COR-L47 (cell line): ENCODE measurements at places on chromosomes 12 and 14.

DNA sequence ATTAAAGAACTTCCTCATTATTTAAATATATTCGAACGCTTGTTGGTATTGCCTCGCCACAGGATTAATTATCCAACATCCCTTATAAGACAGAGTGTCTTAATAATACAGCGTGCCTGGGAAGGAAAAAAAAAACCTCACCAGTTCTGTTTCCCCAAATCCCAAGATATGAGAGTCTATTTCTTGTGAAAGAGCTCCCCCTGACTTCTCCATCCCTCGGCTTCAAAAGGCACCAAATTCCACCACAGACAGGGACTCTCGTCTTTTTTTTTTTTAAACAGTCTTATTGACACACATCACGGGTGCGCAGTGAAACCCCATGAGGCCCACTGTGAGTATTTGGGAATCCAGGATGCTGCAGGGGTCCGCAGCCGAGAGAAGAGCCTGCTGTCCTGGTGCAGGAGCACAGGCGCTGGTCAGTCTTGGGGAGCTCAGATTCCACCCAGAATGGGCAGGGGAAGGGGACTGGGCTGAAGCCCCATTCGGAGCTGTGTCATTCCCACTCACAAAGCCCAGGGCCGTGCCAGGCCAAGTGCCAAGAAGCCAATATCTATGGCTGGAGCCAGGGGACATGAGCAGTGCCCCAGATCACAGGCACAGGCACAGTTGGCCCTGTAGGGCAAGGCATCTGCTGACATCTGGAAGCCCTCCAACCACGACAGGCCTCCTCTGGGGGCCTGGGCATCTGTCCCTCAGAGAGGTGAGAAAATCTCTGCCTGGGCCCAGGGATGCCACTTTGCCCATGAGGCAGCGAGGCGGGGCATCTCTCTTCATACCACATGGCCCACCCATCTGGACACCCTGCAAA, 71.9 kb downstream of the BCL11B start:
- DNase-seq: no peak

DNA sequence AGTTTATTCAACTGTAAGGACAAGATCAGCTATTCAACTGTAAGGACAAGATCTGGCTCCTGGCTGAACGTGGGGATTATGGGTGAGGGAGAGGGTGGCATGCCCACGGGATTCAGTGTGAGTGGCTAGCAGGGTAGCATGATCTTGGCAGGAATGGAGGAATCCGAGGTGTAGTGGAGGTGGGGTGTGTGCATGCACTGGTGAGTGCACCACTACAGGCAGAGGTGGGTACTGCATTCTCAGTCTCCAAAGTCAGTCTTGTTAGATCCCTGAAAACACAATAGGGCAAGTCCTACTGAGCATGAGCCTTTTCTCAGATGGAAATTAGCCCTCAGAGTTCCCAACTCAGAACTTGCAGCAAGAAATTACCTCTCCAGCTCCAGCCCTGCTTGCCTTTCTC, 32.2 kb upstream of the DCD start:
- DNase-seq: no peak

- no peak for DNase-seq
Observed at GRCh38 chr12:29612912-29613311, 115.4 kb upstream of the OVCH1 start.

DNA sequence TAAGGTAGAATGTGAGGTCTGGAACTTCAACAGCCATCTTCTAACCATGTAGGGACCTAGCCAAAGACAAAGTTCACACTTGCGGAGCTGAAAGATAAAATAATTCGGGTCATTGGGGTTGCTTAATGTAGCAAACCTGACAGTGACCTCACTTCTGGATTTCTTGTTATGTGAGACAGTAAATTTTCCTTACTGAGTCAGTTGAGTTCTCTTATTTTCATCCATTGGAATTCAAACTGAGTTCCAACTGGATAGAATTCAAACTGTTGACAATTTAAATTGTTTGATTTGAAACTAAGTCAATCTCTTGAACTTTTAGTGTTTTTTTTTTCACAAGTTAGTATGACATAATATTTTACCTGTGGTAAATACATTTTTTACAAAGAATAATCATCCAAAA, 406.5 kb downstream of the ADAMTS20 start:
- DNase-seq: no peak

DNA sequence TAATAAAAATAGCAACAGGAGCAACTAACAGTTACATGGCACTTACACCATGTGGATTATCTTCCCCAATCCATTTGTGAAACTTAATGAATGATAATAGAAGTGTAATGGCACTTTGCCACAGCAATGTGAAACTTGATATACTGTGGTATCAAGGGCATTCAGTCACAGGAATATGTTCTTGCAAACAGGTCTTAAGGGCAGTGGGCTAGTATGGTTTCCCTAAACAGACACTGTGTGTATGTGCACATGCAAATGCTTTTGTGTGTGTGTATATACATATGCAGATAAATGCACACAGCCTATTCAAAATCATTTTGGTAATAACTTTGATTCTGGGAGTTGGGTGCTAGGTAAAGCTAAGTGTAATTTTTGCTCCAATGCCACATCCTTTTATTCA, 26.2 kb upstream of the ARHGAP5 start:
- DNase-seq: no peak

DNA sequence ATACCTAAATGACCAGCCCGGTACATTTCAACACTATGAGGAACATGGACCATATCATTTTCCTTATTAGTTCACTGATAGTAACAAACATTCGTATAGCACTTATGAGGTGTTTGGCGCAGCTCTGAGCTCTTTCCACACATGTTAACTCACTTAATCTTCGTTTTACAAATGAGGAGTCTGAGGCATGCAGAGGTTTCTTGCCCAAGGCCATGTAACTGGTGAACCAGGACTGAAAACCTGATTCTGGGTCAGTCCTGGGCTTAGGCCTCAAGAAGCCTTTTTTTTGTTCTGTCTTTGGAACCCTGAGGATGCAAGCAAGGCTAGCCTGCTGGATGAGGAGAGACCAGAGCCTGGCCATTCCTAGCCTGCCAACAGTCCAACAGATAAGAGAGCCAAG, 55.0 kb downstream of the C14orf132 start:
- no peak for DNase-seq

DNA sequence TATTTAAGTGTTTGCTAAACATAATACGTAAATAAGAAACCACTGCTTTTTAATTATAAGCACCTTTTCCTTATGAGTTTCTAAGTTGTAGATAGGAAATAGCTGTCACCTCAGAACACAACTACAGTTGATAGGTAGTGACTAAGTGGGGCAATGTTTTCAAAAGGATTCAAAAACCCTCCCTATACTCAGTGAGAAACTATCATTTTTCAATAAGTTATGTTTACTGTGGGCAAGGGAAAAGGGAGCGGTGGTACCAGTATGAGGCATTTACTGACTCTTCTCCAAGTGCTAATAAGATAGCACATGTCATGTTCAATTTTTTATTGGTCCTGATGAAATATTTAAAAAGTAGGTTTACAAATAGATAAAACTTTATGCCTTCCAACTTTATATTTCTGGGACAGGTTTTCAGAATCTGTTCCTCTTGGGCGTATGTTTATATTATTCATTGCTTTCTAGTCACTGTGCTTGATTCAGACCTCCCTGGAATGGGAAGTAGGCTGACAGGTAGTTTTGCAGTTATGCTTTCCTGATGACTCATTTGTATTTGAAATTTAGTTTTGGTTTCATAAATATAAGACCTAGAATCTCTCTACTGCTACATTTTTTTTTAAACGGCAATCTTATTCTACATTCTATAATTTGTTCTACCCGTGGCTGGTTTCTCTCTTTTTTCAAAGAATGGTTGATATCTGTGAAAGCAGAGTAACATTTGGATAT, 153.1 kb downstream of the TMEM117 start:
- DNase-seq: no peak

DNA sequence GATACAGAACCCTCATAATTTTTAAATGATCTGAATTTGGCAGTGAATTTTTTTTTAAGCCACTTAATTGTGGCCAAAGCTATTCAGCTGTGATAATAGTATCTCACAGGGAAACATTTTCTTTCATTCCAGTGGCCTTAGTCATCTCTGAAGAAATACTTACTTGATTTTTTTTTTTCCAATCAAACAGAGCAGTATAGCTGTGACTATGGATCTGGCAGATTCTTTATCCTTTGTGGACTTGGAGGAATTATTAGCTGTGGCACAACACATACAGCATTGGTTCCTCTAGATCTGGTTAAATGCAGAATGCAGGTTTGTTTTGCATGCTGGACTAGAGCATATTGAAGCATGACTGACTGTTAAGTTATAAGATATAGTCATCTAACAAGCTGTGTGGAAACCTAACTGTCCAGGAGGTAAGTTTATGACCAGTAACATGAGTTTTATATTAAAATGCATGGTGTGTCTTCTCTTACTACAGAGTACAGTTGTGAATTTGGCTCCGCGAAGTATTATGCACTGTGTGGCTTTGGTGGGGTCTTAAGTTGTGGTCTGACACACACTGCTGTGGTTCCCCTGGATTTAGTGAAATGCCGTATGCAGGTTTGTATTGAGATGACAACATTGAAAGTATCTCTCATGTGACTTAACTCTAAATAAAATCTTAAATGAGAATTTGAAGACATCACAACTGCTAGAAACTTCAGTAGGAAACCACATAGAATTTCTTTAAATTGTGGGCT, 1.9 kb downstream of the SLC25A3 start:
- DNase-seq: no peak

DNA sequence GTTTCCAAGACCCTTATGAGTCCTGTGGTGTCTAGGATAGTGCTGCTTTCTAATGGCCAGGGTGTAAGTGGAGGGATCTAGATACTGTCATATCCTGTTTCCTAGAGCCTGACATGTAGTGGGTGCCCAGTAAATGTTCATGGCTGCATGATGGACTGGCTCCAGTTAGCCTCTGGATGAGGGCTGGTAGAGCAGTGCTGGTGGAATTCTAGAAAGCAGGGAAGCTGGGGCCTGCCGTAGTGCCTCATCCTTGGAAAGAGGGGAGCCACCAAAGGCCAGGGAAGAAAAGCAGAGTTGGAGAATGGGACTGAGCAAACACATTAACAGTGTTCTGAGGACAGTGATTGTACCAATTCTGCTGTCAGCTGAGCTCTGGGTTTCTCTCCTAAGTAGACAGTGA, 637 bp downstream of the GZMB start:
- no peak for DNase-seq

- no peak for DNase-seq
Observed at GRCh38 chr12:66596199-66596598, 82.7 kb downstream of the GRIP1 start.

- no peak for DNase-seq
Observed at GRCh38 chr12:3651585-3652424, 101.1 kb downstream of the CRACR2A start.

DNA sequence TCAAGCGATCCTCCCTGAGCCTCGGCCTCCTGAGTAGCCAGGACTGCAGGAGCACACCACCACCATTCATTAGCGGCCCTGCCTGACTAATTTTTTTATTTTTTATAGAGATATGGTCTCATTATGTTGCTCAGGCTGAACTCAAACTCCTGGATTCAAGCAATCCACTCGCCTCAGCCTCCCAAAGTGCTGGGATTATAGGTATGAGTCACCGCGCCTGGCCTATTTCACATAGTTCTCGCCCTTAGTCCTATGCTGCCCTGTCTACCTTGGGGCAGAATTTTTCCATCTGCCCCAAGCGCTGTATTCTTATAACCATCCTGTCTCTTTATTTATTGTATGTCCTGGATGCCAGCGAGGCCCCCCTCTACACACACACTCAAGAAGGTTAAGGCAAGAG, 50.9 kb upstream of the BCL2L14 start:
- no peak for DNase-seq
